ENCODE measurements at places on chromosomes 6 and 20.

DNA sequence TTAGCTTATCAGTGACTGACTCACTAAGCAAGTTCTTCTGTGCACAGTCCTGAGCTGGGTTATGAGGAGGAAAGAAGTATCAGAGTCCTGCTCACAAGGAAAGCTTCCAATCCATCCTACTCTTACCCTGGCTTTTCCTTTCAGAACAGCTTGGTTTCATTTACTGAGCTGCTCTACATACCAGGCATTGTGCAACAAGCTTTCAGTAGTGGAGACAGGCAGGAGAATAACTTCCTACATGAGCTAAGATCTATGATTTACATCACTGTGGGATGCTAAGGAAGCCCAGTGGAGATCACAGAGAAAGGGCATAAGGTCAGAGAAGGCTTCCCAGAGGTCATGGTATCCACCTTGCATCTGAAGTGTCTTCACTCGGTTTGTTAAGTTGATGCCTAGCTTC lies 144.5 kb downstream of the MAP3K7 start:
- no peak for DNase-seq

GRCh38 chr6:119966484-119966883 lies 616.9 kb upstream of the MAN1A1 start:
- DNase-seq, result no peak

- DNase-seq, result no peak
Observed at GRCh38 chr6:6348256-6348655, 27.8 kb upstream of the F13A1 start.

DNA sequence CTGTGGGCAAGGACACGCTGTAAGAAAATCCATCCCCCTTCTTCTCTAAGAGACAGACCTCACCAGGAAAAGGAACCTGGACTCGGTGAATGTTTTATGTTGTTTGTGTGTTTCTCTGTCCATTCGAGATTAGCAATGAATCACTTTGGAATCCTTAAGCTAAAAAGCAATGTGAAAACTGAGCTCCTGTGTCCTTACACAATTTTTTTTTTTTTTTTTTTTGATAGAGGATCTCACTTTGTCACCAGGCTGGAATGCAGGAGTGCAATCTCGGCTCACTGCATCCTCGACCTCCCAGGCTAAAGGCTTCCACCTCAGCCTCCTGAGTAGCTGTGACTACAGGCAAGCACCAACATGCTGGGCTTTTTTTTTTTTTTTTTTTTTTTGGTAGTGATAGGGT lies 32.1 kb downstream of the BFSP1 start:
- no peak for DNase-seq

- DNase-seq, result no peak
Observed at GRCh38 chr20:8187740-8188139, 55.7 kb downstream of the PLCB1 start.

DNA sequence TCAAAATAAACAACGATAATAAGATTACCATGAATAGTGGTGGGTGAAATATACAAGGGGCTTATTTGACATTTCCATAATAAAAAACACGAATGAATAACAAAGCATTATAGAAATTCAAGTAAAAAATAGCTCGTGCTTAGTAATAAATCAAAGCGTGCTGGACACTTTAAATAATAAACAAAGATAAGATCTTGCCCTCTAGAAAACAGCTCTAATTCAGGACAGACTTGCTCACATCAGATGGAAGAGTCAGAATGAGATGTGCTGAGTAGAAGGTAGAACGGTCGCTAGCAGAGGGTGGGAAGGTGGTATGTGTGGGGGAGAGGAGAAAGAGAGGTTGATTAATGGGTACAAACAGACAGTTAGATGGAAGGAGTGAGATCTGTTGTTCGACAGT lies 27.3 kb downstream of the PSMB1 start:
- DNase-seq, result no peak

DNA sequence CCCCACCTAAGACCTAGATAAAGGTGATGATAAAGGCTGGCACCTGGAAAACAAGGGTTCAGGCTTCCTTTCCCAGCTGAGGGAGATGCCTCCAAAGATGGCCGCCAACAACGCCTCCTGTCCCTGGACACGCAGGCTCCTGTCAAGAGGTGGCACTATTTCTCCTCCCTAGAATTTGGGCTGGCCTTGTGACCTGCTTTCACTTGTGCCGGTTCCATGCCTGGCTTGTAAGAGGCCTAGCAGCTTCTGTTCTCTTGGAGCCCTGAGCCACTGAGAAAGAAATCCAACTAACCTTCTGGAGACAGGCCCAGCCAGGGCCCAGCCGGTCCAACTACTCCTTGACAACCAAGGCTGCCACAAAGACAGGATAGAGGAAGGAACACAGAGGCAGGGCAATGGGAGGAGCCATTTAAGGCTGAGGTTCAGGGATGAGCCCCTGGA lies 60.2 kb upstream of the RALY start:
- no peak for DNase-seq

All from activated naive CD4-positive, alpha-beta T cell (primary cell).